Hematopoietic multipotent progenitor cell (in vitro differentiated cells): ENCODE measurements at places on chromosomes 12 and 14.
A peak's percentile ranks its signal among the peaks of the same experiment; 100 is the strongest.

- no peak for DNase-seq
Observed at GRCh38 chr12:43402436-43402835, 149.6 kb downstream of the ADAMTS20 start.

GRCh38 chr14:49770212-49770817, 2.4 kb downstream of the KLHDC2 start:
- DNase-seq, result no peak

- DNase-seq, result no peak
Observed at GRCh38 chr14:68564826-68565759, 227.8 kb downstream of the ZFP36L1 start.

- peak; percentile 27 for DNase-seq
Observed at GRCh38 chr14:93655078-93655750, 133.1 kb downstream of the PRIMA1 start.

DNA sequence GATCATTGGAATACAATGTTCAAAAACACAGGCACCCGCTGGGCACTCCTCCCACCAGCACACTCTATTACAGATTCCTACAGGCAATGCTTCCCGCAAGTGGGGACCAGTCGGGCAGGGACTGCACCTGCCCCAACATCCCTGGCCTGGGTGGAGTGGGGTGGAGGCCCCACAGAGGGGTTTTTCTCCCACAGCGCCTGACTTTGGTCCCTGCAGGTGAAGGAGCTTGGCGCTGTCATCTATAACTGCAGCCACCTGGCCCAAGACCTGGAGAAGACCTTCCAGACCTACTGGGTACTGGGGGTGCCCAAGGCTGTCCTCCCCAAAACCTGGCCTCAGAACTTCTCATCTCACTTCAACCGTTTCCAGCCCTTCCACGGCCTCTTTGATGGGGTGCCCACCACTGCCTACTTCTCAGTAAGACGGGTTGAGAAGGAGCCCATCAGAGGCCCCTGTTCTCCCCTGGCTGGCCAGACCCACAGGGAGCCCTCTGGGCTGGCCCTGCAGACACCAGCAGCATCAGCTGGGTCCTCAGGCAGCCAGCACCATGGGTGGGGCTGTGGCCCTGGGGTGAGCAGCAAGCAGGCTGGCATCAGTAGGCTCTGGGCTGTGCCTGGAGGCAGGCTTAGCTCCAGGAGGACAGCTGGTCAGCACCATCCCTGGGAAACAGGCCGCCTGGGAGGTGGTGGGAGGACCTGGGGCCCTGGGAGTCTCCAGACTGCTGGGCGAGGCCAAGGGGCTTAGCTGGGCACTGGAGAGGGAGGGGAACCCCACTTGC, 6.0 kb downstream of the PLD4 start:
- no peak for DNase-seq

GRCh38 chr14:20485900-20486299, 16.7 kb downstream of the PNP start:
- DNase-seq, result no peak

GRCh38 chr12:92519284-92519683, 183.5 kb upstream of the PLEKHG7 start:
- no peak for DNase-seq

GRCh38 chr12:6664902-6665301, 2.0 kb upstream of the ING4 start:
- no peak for DNase-seq

DNA sequence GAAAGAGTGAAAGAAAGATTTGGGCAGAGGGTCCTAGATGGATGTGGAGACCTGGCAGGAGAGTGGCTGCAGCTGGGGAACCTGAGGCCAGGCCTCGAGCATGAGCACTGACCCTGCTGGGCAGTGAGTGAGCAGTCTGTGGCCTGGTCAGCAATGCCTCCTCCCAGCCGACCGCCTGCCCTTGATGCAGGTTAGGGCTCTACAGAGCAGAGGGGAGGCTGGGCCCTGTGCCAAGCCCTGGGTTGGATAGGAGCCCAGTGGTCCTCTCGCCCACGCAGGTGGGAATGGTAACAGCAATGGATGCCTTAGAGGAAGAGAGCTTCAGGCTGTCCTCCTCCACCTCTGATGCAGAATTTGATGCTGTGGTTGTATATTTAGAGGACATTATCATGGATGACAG, 59.8 kb downstream of the RAB35 start:
- DNase-seq, result no peak

- DNase-seq, result no peak
Observed at GRCh38 chr14:101773378-101773777, 11.9 kb downstream of the PPP2R5C start.

DNA sequence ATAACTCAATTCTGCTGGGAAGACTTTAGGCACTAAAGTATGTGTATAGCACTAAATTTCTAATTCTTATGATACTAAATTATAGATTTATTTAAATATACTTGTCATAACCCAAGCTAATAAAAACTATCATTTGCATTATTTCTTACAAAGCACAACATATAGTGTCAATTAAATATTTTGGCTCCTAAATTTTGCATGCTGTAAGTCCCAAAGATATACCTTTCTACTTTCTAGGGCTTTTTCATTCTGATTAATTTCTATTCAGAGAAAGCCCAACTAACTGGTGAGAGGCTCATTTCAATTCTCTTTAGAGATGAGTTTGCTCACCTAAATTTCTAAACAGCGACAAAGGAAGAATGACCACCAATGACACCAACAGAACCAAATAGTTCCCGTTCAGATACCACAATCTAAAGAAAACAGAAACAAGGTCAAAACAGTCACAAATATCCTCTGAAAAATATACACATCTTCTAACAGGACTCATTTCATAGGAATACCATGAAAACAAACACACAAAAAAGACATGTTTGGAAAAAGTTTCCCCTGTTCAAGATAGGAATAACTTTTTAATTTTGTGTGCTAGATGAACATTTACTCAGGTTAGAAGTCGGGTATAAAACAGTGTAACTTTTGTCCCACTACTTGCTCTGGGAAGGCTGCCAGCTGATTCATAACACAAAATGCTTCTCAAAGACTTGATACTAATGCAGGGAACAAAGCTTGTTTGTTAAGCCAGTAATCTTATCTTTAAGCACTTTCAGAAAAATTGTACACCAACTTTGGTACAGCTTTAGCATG, 7.6 kb downstream of the SLC38A2 start:
- DNase-seq, result no peak

- peak; percentile 21 for DNase-seq
Observed at GRCh38 chr12:20805921-20806320, 4.6 kb upstream of the SLCO1B3 start.

DNA sequence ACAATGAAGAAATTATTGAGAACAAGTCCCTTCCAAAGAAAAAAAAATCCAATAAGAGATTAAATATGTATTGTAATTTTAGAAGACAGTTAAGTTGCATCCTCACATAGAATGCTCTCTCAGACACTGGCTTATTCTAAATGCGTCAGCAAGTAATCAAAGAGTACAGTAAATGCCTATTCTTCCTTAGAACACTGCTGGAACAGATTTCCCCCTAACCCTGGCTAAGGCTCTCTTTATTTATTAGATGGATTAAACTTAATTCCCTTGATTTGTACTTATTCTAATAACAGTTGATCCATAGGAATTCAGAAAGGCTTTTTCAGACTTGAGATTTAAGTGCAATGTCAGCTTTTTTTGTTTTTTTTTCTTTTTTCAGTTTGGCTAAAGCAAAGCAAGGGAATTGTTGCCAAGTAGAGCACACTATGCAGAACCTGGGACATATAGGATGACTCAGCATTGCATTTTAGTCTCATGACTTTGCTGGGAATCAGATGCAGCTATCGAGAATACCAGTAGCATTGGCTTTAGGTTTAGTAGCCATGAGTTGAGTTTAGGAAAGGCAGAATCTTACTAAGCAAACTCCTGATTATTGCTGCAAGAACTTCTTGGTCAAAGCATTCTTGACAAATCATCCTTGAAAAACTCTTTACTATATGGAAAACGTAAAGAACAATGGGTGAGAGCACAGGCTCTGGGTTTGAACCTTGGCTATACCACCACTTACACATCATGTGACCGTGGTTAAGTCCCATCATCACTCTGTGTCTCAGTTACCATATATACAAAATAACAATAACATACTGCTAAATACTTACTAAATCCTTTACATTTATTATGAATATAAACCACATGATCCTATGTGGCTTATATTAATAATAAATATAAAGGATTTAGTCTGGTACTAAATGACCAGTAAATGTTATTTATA, 26.7 kb downstream of the MED21 start:
- no peak for DNase-seq

- no peak for DNase-seq
Observed at GRCh38 chr12:75786070-75786469, 245.5 kb downstream of the PHLDA1 start.

DNA sequence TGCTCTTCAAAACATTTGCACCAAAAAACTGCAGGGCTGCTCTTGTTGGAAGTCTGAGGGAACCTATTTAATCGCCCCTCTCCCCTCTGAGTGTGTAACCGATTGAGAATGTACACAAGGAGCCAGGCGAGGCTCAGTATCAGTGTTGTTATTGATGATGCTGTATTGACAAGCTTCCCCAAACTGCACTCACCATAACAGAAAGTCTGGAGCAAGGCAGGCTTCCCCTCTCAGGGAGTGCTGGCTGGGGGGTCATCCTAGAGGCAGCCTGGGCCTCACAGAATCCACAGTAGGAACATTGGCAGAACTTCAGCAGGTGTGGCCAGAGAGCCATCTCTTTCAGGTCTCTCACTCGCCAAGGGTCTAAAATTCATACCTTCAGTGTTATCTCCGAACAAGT, 58.1 kb upstream of the TUNAR start:
- DNase-seq, result no peak

- DNase-seq, result no peak
Observed at GRCh38 chr14:52397844-52398243, 83.7 kb downstream of the PTGER2 start.

DNA sequence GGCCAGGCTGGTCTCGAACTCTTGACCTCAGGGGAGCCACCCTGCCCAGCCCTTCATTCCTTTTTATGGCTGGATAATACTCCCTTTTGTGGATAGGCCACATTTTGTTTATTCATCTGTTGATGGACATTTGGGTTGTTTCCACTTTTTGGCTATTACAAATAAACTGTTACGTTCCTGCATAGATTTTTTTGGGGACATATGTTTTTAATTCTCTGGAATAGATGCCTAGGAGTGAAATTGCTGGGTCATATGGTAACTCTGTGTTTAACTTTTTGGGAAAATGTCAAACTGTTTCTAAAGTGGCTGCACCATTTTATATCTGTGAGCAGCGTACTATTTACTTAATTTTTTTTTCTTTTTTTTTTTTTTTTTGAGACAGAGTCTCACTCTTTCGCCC, 9.8 kb downstream of the KMT5A start:
- DNase-seq, result no peak
